ENCODE measurements at places on chromosomes 16 and 17. TPM values are rescaled to one million over a fixed set of nuclear protein-coding genes. Genes with fewer than 3 reads are reported as not detected.

Gene SLC52A1
- total RNA-seq = not detected

Gene TBKBP1
- total RNA-seq = 14.4 TPM

Gene KCNJ18
- total RNA-seq = not detected

Gene PDE6G
- total RNA-seq = 0.13 TPM

Gene YBX2
- total RNA-seq = not detected

Gene PIRT
- not detected for total RNA-seq

Gene TBC1D3I
- not detected for total RNA-seq

Gene PPL
- 0.18 TPM for total RNA-seq

Gene COL1A1
- total RNA-seq = 4.4 TPM

Gene SDR42E1
- 1.1 TPM for total RNA-seq

DNA sequence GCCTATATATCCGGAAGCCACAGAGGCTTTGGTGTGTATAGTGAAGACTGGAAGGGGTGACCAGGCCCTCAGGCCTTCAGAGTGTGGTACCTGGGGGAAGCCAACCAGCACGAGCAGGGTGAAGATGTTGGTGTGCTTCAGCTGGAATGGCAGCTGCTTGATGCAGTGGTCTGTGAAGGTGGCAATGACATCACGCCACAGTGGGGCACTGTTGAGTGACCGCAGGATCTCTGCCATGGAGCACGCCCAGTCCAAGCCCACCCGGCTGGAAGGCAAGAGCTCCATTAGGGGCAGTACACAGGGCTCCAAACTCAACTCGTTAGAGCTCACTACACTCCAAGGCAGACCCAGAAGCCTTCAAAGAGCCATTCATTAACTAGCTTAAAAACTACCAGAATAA, 68.5 kb upstream of the ATP2A3 start:
- H3K27ac ChIP-seq = no peak overlapping the region
- H3K4me3 ChIP-seq = no peak overlapping the region
- DNase-seq = no peak
- H3K27me3 ChIP-seq = no peaks in the 10 kb centered on the region
- no peaks in the 10 kb centered on the region for H3K4me1 ChIP-seq

DNA sequence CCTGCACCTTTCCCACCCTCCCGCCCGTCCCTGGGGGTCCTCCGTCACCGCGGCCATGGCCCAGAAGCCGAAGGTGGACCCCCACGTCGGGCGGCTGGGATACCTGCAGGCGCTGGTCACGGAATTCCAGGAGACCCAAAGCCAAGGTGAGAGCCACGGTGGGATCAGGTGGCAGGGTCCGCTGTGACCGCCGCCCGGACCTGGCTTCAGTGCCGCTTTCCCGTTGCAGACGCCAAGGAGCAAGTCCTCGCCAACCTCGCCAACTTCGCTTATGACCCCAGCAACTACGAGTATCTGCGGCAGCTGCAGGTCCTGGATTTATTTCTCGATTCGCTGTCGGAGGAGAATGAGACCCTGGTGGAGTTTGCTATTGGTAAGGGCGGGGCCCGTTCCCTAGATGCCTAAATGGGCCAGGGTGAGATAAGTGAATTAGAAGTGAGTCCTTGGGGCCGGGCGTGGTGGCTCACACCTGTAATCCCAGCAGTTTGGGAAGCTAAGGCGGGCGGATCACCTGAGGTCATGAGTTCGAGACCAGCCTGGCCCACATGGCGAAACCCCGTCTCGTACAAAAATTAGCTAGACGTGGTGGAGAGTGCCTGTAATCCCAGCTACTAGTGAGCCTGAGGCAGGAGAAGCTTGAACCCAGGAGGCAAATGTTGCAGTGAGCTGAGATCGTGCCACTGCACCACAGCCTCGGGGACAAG, 617 bp downstream of the ARMC7 start:
- H3K4me1 ChIP-seq = peaks cover 15% of the 10 kb centered on the region
- peak overlapping the region; percentile 63 for H3K4me3 ChIP-seq
- H3K27ac ChIP-seq = no peak overlapping the region
- DNase-seq = no peak

DNA sequence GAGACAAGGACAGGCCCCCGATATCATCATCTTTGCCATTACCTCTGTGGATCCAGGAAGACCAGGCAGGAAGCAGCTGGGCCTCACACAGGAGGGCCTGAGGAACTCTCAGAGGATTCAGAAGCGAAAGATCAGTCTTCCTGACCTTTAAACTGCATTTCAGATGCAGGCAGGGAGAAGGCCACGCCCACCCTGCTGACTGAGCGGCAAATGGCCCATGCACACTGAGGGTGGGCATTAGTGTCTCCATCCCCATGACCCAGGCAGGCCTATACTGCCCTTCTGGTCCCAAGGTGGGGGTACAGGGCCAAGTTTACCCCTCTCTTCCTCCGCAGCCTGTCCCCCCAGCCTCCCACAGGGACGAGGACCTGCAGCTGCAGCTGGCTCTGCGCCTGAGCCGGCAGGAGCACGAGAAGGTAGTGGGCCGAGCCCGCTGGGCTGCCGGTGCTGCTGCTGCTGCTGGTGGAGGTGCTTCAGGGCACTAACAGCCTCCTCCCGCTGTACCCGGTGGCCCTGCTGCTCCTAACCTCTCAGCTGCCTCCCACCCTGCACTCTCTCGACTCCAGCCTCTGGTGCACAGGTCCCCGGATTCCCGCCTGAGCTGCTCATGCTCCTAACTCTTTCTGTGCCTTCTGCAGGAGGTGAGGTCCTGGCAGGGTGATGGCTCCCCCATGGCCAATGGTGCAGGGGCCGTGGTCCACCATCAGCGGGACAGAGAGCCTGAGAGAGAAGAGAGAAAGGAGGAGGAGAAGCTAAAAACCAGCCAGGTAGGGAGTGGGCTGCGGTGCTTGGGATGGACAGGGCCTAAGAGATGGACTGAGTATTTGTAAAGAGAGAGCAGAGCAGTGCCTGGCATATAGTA, 6.2 kb downstream of the EPN3 start:
- DNase-seq = no peak
- no peaks in the 10 kb centered on the region for H3K36me3 ChIP-seq
- H3K4me1 ChIP-seq = peaks cover 6% of the 10 kb centered on the region
- no peaks in the 10 kb centered on the region for H3K27me3 ChIP-seq
- no peak overlapping the region for H3K4me3 ChIP-seq

DNA sequence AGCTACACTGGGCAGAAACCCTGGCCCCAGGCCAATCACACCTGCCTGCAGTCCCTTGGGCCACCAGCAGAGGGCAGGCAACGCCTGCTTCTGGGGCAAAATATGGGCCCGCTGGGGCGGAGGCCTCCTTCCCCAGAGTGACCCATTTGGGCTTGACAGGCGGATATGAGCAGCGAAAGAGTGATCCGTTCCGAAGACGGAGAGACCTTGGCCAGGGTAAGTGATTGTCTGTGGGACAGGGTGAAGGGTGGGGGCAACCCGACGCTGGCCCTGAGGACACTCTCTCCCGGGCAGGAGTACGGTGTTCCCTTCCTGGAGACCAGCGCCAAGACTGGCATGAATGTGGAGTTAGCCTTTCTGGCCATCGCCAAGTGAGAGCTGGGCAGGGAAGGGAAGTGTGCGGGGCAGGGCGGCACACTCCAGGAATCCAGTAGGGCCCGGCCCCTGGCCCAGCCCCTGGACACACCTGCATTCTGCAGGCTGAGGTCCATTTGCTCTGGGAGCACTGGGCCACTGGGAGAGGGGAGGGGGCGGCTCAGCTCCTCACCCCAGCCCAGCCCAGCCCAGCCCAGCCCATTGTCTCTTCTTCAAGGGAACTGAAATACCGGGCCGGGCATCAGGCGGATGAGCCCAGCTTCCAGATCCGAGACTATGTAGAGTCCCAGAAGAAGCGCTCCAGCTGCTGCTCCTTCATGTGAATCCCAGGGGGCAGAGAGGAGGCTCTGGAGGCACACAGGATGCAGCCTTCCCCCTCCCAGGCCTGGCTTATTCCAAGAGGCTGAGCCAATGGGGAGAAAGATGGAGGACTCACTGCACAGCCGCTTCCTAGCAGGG, 3.5 kb upstream of the NHERF1 start:
- DNase-seq = peak; percentile 71
- H3K27me3 ChIP-seq = no peaks in the 10 kb centered on the region
- H3K4me3 ChIP-seq = no peak overlapping the region
- H3K4me1 ChIP-seq = peaks cover 9% of the 10 kb centered on the region

- no peak for DNase-seq
- no peak overlapping the region for H3K4me3 ChIP-seq
- peaks cover 5% of the 10 kb centered on the region for H3K4me1 ChIP-seq
- H3K36me3 ChIP-seq = peaks cover 29% of the 10 kb centered on the region
- no peaks in the 10 kb centered on the region for H3K27me3 ChIP-seq
These were observed 1.9 kb upstream of the MLX start for GRCh38 chr17:42564815-42565522.

GRCh38 chr17:80270104-80270503, 9.5 kb downstream of the RNF213 start:
- no peaks in the 10 kb centered on the region for H3K4me1 ChIP-seq
- no peaks in the 10 kb centered on the region for H3K27me3 ChIP-seq
- no peak overlapping the region for H3K4me3 ChIP-seq
- no peaks in the 10 kb centered on the region for H3K36me3 ChIP-seq
- DNase-seq = no peak
- H3K27ac ChIP-seq = no peak overlapping the region

- peak; percentile 30 for DNase-seq
- peaks cover 8% of the 10 kb centered on the region for H3K4me1 ChIP-seq
- H3K27ac ChIP-seq = no peak overlapping the region
These were observed 5.3 kb upstream of the FOXN1 start for GRCh38 chr17:28500712-28501379.

- H3K27ac ChIP-seq = no peak overlapping the region
- H3K27me3 ChIP-seq = no peaks in the 10 kb centered on the region
- no peaks in the 10 kb centered on the region for H3K36me3 ChIP-seq
- no peak overlapping the region for H3K4me3 ChIP-seq
- H3K4me1 ChIP-seq = peaks cover 27% of the 10 kb centered on the region
- DNase-seq = no peak
These were observed 49.7 kb downstream of the ARHGAP27 start for GRCh38 chr17:45383003-45383402.

- H3K4me1 ChIP-seq = no peaks in the 10 kb centered on the region
- H3K36me3 ChIP-seq = peaks cover 28% of the 10 kb centered on the region
- no peak for DNase-seq
- H3K4me3 ChIP-seq = no peak overlapping the region
- H3K27ac ChIP-seq = no peak overlapping the region
These were observed 2.0 kb upstream of the NTAN1 start for GRCh38 chr16:15057681-15058417.

DNA sequence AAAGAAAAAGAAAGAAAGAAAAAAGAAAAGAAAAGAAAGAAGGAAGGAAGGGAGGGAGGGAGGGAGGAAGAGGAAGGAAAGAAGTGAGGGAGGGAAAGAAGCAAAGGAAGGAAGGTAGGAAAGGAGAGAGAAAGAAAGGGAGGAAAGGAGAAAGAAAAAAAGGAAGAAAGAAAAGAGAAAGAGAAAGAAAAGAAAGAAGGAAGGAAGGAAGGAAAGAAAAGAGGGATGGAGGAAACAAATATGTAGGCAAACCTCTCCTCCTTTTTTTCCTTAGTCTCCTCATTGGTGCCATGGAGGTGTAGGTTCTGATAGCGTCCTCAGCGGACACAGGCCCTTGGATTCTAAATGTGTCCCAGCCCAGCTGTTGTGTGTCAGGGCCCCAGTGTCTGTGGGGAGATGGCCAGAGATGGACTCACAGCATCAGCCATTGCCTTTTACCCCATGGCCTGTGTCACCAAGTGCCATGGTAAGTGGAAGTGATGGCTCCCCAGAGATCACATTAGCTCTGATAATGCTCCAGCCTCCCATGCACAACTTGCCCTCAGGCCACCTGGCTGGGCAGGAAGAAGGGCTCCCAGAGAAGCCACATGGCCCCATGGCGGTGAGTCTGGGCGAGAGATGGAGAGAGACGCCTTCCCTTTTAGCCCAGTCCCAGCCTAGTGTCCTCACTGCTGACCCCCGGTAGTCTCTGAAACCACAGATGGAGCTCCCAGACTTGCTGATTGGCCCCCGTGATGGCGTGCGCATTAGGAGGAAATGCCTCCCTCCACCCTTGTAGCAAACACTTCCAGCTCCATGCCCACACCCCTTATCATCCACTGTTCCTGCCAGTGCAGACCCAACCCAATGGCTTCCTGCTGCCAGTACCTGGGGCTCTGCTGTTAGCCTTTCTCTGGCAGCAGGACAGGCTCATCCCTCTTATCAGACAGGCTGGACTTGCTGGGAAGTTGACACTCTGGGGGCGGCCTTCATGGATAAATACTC, 3.7 kb upstream of the SLC6A2 start:
- no peaks in the 10 kb centered on the region for H3K36me3 ChIP-seq
- H3K27me3 ChIP-seq = no peaks in the 10 kb centered on the region
- H3K4me1 ChIP-seq = no peaks in the 10 kb centered on the region

GRCh38 chr16:81821436-81822128, 42.5 kb downstream of the PLCG2 start:
- no peak overlapping the region for H3K27ac ChIP-seq
- H3K4me1 ChIP-seq = no peaks in the 10 kb centered on the region
- H3K36me3 ChIP-seq = no peaks in the 10 kb centered on the region
- DNase-seq = no peak
- H3K27me3 ChIP-seq = no peaks in the 10 kb centered on the region

GRCh38 chr17:45043813-45044540, 7.5 kb downstream of the DCAKD start:
- no peak overlapping the region for H3K27ac ChIP-seq
- H3K4me3 ChIP-seq = no peak overlapping the region
- no peaks in the 10 kb centered on the region for H3K36me3 ChIP-seq
- H3K27me3 ChIP-seq = no peaks in the 10 kb centered on the region
- H3K4me1 ChIP-seq = peaks cover 22% of the 10 kb centered on the region

GRCh38 chr16:83720981-83721380, 86.8 kb upstream of the HSBP1 start:
- H3K4me1 ChIP-seq = peaks cover 42% of the 10 kb centered on the region
- no peaks in the 10 kb centered on the region for H3K36me3 ChIP-seq
- no peaks in the 10 kb centered on the region for H3K27me3 ChIP-seq
- no peak for DNase-seq

- peaks cover 16% of the 10 kb centered on the region for H3K27me3 ChIP-seq
- no peak overlapping the region for H3K4me3 ChIP-seq
- H3K4me1 ChIP-seq = peaks cover 5% of the 10 kb centered on the region
- H3K36me3 ChIP-seq = no peaks in the 10 kb centered on the region
- peak; percentile 38 for DNase-seq
- H3K27ac ChIP-seq = peak overlapping the region; percentile 44
These were observed 5.7 kb upstream of the HID1 start for GRCh38 chr17:74978240-74978639.

Measured in SJCRH30 (cell line).